ENCODE measurements at places on chromosomes 11 and 22.
A peak's percentile ranks its signal among the peaks of the same experiment; 100 is the strongest.

GRCh38 chr11:32310214-32310601, 125.1 kb downstream of the WT1 start:
- no peak for DNase-seq

- DNase-seq = no peak
Measured at GRCh38 chr11:72271980-72272379, 28.0 kb upstream of the PHOX2A start.

- no peak for DNase-seq
Measured at GRCh38 chr11:126109941-126110731, 47.5 kb upstream of the CDON start.

DNA sequence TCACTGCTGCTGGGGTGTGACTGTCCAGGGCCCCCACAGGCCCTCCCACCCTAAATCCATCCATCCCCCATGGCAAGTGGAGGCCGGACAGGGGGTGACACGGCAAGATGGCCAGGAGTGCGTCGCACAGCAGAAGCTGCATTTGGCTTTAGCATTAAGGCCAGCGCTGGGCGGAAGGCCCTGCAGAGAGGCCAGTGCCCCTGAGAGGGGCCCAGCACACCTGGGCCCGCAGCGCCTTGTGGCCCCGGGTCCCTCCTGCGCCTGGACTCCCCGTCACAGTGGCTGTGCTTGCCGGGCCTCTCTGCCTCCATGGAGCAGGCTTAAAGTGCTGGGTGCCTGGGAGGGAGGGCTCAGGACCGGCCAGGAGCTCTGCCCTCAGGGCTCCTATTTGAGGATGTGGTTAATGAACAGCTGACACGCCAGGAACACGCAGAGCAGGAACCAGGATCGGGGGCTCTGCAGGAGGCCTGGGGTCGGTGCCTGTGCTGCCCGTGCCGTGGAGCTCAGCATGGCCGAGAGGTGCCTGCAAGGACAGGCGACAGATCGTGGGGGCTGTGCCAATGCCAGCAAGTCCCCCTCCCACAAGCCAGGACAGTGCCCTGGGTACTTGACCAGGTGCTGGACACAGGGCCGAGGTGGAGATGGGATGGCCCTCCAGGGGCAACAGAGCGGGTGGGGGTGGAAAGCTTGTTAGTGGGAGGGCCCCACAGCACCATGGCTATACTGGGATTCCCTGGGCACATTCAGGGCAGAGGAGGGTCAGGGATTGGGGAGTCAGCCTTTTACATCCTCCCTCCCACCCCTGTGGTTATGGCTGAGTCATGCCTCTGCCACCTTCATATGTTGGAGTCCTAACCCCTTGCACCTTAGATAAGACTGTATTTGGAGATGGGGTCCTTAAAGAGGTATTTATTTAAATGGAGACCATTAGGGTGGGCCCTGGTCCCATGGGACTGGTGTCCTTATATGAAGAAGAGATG, 30.9 kb upstream of the CARS1 start:
- DNase-seq = no peak

DNA sequence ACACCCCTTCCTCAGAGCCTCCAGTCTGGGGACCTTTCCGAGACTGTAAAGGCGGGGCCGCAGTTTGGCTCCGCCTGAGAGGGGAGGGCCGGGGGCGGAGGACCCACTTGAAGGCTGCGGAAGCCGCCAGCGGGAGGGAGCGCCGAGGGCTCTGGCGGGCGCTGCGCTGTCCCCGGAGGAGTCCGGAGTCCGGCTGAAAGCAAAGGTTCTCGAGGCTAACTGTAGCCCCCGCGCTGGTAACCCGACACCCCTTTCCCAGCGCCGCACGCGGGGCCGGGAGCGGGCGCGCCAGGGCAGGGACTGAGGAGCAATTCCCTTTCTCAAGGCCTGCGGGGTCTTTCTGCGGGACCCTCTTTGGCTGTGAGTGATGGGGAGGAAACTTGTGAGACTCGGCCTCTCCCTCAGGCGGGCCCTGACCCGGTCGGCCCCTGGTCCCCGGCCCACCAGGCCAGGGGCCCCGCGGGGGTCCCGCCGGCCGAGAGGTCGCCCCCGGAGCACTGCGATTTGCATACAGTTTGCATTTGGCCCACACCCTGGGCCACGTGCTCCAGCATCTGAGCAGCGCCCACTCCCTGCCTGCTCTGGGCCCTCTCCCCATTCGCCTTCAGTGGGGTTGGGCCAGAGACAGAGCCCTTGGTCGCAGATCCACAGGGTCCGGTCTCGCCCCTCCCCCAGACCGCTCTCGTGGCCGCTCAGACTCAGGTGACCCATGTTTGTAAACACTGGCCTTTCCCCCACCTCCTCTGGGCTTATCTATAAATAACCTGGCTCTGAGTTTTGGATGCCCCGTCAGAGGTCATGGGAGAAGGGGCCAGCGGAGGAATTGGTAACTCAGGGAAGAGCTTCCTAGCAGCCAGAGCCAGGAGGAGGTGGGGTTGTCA, 519 bp upstream of the ART5 start:
- DNase-seq = peak; percentile 93

GRCh38 chr22:46124383-46125144, 25.8 kb upstream of the PPARA start:
- no peak for DNase-seq

- DNase-seq = no peak
Measured at GRCh38 chr11:12382451-12382850, 5.1 kb downstream of the PARVA start.

Data from HEK293T (cell line).